ENCODE measurements at places on chromosomes 11 and 22.

DNA sequence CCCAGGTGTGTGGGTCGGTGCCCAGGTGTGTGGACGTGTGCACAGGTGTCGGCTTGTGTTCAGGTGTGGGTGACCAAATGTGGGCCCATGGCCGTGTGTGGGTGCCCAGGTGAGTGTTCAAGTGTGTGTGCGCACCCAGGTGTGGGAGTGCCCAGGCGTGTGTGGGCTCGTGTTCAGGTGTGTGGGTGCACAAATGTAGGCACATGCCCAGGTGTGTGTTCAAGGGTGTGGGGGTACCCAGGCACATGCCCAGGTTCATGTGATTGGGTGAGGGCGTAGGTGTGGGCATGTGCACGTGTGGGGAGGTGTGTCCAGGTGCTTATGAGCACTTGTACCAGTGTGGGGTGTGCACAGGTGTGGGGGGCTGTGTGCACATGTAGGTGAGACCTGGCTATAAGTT lies 42.8 kb downstream of the MOB2 start:
- no peak for DNase-seq

DNA sequence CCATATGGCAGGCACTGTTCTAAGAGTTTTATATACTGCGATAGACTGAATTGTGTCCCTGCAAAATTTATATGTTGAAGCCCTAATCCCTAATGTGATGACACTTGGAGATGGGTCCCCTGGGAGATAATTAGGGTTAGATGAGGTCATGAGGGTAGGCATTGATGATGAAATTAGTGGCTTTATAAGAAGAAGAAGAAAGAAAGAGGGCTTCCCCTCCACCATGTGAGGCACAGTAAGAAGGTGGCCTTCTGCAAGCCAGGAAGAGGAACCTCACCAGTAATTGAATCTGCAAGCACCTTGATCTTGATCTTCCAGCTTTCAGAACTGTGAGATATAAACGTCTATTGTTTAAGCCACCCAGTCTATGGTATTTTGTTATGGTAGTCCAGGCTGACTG lies 46.6 kb upstream of the TENM4 start:
- no peak for DNase-seq

- no peak for DNase-seq
Observed at GRCh38 chr11:8205566-8205965, 36.7 kb upstream of the RIC3 start.

GRCh38 chr11:74015919-74016684 lies 7.2 kb upstream of the UCP3 start:
- DNase-seq, result no peak

DNA sequence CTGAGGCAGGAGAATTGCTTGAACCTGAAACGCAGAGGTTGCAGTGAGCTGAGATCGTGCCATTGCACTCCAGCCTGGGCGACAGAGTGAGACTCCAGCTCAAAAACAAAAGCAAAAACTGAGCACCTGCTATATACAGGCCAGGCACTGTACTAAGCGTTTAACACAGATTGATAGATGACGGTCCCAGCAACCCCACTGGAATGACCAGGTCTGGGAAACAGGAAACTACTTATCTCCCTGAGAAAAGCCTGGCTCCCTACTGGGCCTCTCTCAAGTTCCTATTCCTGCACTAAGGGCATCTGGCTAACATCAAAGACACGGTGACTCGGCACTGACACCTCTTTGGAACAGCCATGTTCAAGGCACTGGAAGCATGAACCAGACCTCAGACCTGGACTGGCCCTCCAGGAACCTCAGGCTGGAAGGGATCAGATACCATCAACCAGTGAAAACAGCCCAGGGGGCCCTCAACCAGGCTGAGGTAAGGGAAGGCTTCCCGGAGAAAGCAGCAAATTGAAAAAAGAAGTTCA lies 16.6 kb downstream of the ARAP1 start:
- no peak for DNase-seq

- no peak for DNase-seq
Observed at GRCh38 chr11:99634581-99634980, 613.8 kb downstream of the CNTN5 start.

Data from C1 segment of cervical spinal cord (tissue), 14 donors.